ENCODE measurements at places on chromosomes 3 and 15.

DNA sequence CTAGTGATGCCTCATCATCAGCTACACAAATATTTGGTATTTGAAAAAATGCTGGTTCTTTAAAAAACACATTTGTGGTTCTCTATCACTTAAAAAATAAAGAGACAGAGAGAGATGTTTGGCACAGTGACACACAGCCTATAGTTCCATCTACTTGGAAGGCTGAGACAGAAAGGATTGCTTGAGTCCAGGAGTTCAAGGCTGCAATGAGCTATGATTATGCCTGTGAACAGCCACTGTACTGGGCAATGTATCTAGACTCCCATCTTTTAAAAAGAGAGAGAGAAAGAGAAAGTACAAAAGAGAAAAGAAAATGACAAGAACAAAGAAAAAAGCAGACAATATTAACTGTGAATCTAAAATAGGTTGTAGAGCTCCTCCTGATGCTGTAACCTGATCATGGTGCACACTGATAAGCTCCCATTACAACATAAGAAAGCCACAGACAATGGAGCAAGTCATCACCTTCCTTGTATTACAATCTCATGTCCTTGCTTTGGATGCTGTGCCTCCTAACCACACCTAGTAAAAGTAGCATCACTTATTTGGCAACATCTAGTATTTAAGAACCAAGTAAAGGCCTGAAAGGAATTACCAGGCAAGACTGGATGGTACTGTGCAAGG, 31.7 kb upstream of the MAP4 start:
- no peak for DNase-seq

- no peak for DNase-seq
Measured at GRCh38 chr3:157999246-157999645, 107.0 kb downstream of the SHOX2 start.

DNA sequence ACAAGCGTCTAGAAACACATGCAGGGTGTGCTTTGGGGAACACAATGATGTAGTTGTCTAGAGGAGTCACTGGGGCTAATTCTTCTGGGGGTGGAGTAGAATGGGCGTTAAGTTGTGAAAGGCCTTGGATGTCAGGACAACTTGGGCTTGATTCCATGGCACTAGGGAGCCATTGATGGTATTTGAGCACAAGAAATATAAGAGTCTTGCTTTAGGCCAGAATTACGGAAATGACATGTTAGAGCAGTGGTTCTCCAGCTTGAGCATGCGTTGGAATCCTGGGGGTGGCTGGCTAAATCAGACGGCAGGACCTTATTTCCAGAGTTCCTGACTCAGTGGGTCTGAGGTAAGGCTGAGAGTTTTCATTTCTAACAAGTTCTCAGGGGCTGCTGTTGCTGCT, 29.2 kb upstream of the SMAD6 start:
- no peak for DNase-seq

- DNase-seq: no peak
Measured at GRCh38 chr15:61033940-61034677, 195.0 kb downstream of the RORA start.
